CD4-positive, alpha-beta T cell treated with Interleukin-6 for 4 hours (primary cell): ENCODE measurements at places on chromosomes 11 and 22.

DNA sequence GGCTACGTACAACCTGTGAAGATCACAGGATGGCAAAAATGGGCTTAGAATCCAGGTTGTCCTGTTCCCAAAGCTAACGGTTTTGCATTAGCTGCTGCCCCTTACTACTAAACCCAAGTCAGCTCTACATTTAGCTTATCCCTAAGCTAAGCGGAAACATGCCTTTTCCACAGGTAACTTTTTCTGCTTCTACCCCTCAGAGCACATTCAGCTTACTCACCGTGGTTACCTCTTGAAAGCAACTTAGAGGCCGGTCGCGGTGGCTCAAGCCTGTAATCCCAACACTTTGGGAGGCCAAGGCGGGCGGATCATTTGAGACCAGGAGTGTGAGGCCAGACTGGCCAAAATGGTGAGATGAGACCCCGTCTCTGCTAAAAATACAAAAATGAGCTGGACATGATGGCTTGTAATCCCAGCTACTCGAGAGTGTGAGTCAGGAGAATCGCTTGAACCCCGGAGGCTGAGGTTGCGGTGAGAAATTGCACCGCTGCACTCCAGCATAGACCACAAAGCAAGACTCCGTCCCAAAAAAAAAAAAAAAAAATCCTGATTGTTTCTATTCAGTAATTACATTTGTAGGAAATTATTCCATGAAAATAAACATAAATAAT lies 790 bp upstream of the TMEM41B start:
- DNase-seq, result no peak

GRCh38 chr11:27233654-27234042 lies 129.4 kb downstream of the CCDC34 start:
- no peak for DNase-seq

GRCh38 chr11:76553554-76554476 lies 109.0 kb downstream of the EMSY start:
- DNase-seq, result no peak

- DNase-seq, result no peak
These were observed 687 bp downstream of the ZNF202 start for GRCh38 chr11:123740787-123741158.

- DNase-seq, result no peak
These were observed 285.9 kb downstream of the BRD1 start for GRCh38 chr22:49541693-49542230.

- no peak for DNase-seq
These were observed 146.8 kb downstream of the MN1 start for GRCh38 chr22:27654546-27655445.

- no peak for DNase-seq
These were observed 25.5 kb downstream of the NNMT start for GRCh38 chr11:114321621-114322257.

DNA sequence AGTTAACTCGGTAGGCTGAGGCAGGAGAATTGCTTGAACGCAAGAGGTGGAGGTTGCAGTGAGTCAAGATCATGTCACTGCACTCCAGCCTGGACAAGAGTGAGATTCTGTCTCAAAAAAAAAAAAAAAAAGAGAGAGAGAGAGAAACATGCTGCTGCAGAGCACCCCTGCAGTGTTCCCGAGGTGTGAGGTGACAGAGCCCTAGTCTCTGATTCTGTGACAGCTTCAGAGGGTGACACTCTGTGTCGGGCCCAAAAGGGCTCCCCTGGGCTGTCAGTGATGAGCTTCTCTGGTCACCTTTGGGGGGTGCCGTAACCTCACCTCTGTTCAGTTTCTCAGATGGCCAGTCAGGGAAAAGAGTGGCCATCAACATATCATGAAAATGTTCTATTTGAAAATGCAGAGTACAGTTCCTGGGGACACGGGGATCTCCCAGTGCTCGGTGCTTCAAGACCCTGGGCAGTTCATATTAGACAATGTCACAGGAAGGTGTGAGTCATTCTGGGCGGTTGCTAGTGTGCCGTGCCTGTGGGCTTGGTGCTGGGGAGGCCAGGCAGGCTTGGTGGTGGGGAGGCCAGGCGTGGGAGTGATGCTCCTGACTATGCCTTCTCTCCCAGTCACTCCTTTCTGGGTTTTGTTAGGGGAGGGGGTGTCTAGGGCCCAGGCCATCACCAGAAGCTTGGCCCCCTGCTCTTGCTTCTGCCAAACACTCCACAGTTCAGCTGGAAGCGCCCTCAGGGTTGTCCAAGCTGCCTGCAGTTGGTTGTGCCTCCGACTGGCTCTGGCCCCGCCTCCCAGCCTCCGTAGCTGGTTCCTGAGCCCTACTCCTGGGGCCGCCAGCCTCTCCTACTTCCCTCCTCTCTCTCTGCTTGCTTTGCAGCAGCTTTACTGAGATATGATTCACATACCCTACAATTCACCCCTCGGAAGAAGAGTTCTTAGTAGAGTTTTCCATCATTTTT lies 52.5 kb upstream of the CLDN5 start:
- peak; percentile 62 for DNase-seq

DNA sequence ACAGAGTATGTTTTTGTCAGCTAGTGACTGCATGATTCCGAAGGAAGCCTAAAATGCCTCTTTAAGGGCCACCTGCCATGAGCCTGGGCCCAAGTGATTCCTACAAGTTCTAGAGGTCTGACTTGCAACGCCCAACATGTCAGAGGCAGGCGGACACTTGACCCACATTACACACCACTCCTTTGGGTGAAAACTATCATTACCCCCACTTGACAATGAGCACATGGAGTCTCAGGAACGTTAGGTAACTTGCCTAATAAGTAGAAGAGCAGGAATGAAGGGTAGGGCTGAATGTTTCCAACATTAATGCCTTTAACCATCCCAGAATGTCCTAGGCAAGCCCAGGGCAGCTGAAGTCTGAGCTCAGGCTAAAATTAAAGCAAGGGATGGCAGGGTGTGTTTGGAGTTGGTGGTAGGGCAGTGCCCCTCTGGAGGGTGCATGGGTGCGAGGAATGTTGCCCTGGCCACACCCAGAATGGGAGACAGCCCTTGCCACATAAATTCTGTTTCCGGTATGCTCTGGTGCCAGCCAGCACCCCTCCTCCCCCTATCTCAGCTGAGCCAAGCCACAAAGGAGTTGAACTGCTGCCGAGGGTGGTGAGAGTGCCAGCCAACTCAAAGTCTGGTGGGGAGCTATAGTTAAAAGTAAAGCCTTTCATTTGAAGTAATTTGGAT lies 2.5 kb downstream of the PLAAT2 start:
- DNase-seq, result peak; percentile 71

GRCh38 chr11:17528181-17528691 lies 16.0 kb downstream of the USH1C start:
- DNase-seq, result peak; percentile 46

GRCh38 chr11:75200051-75200450 lies 40.5 kb upstream of the TPBGL start:
- no peak for DNase-seq

DNA sequence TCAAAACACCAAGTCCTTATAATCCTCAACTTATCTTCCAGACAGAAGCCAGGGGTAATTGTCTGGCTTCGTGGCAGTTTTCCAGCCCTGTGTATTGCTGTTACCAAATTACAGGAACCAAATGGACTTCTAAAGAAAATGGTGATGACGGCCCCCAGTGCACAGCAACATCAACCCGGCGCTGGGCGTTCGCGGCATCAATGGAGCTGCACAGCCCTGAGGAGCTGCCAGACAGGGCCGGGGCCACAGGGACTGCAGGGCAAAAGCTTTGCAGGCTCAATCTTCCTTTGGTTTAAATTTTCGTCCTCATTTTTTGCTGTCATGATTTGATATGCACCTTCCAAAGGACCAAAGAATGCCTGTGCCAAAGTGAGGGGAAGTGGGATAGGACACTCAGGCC lies 292.5 kb downstream of the BRD1 start:
- DNase-seq, result no peak

DNA sequence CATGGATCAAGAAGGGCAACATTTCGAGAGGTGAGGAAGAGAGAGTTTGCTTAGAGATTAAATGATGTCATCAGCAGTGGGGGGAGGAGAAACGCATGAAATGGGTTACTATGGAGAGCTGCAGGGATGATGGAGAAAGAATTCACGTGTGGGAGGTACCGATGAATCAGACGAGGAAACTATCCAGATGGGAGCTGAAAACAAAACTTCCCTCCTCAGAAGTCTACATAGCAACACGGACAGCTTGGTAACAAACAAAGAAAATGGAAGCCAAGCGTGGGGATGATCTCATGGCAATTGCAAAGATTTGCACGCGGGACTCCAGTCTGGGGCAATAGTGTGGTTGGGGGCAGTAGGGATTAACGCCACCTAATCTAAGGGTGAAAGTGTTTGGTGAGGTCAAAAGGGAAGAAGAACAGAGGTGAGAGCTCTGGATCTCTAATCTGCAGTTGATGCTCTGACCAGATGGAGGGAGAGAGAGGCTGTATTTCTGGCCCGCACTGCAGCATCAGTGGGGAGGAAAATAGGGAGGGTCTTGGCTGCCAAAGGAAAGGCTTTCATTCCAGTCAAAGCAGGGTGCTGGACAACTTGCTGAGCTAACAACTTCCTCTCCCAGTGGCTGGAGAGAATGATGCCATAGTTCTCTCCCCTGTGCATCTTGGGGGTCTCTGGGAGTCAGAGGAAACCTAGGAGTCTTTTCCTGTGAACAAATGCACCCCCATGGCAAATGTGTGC lies 43.4 kb upstream of the CSNK2A3 start:
- DNase-seq, result no peak

- DNase-seq, result no peak
These were observed 49.0 kb downstream of the PC start for GRCh38 chr11:66909181-66909580.

- DNase-seq, result peak; percentile 28
These were observed 9.6 kb upstream of the SYT8 start for GRCh38 chr11:1825039-1825740.

DNA sequence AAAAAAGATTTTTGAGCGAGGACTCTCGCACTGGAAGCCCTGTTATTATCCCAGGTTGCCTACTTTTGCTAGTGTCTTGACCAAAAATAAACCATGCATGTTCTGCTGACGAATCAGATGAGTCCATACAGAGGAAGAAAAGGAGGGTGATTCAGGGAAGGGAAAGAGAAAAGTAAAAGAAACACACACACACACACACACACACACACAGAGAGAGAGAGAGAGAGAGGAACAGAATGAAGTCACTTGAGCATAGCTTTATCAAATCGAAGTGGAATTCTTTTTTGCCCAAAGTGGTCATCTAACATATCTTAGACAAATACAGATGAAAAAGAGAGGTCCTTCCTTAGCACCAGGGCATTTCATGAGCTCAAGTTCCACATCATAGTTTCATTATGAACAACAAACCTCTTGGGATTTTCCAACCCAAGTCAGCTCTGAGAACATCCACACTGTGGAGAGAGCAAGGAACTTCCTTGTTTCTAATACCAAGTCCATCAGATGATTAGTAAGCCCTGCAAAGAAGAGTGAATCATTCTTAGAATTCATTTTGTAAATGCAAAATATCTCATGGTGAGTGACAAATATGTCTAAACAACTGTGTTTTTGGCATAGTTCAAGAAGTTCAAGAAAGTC lies 7.7 kb upstream of the MMP12 start:
- no peak for DNase-seq

GRCh38 chr11:134275188-134275533 lies 1.0 kb upstream of the GLB1L3 start:
- no peak for DNase-seq

DNA sequence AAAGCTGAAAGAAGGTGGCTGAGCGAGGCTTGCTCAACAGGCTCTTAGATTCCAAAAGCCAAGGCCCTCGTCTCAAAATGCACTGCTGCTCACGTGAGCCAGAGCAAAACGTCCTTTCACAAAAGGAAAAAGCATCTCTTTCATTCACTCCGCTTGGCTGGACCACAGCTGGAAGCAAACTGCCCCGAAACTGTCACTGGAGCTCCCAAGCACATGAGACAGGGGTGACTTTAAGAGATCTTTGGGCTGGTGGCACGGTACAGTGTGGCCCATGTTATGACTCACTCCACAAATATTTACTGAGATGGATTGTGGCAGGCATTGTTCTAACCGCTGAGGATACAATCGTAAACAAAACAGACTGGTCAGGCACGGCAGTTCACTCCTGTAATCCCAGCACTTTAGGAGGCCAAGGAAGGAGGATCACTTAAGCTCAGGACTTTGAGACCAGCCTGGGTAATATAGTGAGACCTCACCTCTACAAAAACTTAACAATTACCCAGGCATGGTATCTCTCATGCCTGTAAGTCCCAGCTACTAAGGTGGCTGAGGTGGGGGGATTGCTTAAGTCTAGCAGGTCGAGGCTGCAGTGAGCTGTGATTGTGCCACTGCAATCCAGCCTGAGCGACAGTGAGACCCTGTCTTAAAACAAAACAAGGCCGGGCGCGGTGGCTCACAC lies 3.6 kb downstream of the PLA2G6 start:
- no peak for DNase-seq

DNA sequence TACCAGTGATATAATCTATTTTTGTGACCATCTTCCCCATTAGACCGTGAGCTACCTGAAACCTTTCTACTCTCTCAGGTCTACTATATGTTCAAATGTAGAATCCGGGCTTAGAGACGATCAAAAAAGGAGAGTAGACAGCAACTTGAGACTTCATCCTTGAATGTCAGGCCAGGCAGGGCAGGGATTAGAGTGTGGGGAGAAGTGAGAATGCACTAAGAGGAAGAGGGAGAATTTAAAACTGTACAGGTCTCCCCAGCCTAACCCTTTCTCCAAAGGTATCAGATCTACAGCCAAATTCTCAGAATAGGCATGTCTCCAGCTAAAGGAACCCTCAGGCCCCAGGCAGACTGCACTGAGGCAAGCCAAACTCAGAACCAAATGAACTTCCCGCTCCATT lies 935 bp downstream of the LAMTOR1 start:
- no peak for DNase-seq

DNA sequence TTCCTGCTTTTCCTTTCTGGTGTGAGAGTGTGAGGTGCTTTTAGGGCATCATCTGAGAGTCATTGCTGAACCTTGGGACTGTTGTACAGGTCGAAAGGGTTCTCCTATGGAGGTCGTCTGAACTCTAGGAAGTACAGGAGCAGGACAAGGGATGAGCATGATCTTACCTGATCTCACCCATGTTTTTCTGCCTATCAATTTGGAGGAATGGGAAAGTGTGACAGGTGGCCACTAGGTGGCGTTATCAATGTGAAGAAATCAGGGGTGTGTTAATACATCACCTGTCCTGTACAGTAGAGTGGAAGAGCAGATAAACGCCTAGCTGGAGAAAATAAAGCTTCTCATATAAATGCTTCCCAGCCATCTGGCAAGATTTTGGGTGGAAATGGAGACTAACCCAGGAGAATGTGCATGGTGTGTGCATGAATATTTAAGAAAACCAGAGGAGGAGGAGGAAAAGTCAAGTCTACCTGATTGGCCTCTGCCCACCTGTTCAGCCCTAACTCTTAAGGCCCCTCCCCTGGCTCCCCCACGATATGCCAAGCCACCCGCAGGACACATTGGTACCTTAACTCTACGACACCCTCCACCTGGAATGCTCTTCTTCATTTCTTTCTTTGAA lies 72.0 kb upstream of the NARS2 start:
- peak; percentile 64 for DNase-seq

DNA sequence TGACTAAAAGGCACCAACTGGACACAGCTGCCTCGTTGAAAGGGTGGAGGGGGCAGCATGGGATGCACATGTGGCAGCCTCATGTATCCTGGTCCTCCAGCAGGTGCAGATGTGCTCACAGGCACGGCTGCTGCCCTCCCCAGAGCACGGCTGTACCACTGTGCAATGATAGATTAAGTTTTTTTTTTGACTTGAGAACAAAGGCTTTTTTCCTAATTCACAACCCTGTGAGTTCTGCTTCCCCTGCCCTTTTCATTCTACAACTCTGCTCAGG lies 11.4 kb downstream of the DKK3 start:
- no peak for DNase-seq
